ENCODE measurements at places on chromosomes 5 and 9.

DNA sequence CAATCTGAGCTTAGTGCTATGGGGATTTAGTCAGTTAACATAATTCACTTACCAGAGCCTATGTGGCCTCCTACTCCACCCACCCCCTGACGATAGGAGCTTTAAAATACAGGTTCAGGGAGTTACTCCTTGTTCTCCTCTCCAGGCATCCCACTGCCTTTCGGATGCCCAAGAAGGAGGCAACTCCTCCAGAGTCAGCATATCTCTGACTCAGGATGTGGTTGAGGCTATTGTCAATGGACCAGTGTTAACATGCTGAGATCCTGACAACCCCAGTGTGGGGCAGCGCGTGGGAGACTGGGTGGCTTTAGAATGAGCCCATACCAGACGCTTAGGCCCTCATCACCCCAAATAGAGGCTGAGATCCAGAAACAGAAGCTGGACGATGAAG lies 27.4 kb downstream of the BICD2 start:
- DNase-seq, result no peak

- DNase-seq, result no peak
Observed at GRCh38 chr5:62139741-62140140, 166.3 kb upstream of the KIF2A start.

DNA sequence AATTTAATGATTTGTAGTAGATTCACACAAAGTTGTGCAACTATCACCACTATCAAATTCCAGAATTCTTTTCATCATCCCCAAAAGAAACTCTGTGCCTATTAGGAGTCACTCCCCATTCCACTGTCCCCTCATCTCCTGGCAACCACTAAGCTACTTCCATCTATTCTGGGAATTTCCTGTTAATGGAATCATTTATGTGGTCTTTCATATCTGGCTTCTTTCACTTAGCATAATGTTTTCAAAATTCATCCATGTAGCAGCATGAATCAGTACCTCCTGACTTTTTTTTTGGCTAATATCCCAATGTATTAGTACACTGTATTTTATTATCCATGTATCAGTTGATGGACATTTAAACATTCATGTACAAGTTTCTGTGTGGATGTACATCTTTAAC lies 157.6 kb downstream of the TTC39B start:
- no peak for DNase-seq

DNA sequence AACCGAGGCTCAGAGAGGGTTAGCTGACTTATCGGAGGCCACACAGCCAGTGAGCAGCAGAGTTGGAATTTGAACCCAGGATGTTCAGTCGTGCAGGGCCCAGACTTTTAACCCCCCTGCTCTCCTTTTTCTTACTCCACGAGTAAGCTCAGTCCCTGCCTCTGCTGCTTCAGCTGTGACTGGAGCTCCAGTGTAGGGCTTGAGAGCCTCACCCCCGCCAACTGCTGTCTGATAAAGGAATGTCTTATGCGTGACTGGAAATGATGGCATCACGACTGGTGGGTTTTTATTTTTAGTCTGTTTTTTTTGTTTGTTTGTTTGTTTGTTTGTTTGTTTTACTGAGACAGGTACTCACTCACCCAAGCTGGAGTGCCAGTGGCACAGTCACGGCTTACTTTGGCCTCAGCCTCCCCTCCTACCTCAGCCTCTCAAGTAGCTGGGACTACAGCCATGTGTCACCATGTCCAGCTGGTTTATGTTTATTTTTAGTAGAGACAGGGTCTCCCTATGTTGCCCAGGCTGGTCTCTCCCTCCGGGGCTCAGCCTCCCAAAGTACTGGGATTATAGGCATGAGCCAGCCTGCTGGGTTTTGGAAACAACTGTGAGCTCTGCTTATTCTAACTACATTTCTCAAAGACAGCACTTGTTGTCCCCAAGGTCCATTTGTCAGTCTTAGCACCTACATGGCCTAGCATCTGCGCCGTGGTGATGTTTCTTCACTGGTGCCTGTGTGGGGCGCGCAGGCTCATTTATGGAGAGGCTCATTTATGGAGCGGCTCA lies 52.5 kb upstream of the NCS1 start:
- no peak for DNase-seq

DNA sequence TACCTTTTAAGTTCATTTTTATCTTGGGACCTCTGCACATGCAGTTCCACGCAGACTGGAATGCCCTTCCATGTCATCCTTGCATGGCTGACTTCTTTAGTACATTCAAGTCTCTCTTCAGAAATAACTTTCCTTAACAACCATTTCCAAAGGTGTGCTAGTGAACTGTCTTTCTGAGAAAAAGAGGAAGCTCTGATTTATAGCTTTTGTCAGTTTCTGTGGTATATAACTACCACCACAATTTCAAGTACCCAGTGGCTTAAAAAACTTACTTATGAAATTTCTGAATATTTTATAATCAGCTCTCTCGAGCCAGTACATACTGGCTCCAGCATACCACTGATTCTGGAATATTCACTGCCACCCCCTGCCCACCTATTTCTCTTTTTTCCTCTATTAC lies 1613.8 kb downstream of the MAT2B start:
- DNase-seq, result no peak

DNA sequence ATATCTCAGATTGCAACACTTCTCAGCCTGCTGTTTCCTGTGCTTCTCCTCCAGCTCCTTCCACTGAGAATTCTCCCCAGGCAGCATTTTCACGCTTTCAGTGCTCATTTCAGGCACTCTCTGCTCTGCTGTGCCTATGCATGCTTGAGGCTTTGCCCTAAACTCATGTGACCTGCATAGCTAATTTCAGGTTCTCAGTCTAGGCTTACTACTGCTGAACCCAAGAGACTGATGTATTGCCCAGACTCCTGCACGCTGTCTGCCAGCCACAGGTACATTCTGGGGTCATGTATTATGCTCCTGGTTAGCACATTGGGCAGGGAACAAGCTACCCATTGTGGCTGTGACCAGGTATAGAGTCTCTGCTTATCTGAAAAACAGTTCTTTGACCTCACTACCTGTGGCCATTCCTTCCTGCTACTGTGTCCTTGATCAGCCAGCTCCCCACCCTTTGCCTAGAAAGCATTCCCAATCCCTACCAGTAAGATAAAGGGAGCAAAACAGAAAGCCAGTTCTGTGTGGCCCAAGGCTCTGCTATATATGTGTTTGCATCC lies 34.7 kb downstream of the PIP5K1B start:
- DNase-seq, result no peak

GRCh38 chr5:50969151-50970031 lies 303.0 kb downstream of the PARP8 start:
- peak; percentile 31 for DNase-seq

- DNase-seq, result peak; percentile 17
Observed at GRCh38 chr5:56358703-56359681, 125.9 kb upstream of the ANKRD55 start.

- DNase-seq, result no peak
Observed at GRCh38 chr5:43427306-43427705, 15.1 kb upstream of the CCL28 start.

GRCh38 chr5:72852356-72852755 lies 35.9 kb downstream of the TNPO1 start:
- no peak for DNase-seq

DNA sequence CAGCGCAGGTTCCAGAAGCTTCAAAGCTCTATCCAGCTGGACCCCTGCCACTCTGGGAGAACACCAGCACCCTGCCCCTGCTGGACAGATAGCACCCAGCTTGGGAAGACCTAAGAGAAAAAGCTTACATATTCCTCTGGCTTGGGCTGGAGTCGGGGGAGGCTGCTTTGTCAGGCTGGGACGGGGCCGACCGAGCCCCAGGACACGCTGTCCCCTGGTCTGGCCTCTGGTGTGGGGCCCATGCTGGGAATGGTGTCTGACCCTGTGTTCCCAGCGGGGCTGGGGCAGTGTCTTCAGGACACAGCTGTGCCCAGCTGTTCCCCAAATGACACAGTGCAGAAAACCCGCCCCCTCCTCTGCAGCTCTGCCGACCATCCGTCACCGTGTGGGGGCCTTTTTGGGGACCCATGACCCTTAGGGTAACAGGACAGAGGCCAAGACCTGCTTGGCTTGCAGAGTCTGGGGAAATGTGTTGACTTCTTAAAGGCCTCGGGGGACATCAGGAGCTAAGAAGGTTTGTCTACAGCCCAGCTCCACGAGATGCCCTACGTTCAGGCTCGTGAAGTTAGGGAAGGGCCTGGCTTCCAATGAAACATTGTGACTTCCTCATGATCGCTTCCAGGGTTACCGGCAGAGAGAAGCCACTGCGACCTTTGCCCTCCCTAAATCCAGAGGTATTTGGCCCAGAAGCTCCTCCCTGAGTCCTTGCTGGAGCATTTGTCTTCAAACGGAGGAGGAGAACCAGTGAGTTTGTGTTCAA lies 20.4 kb upstream of the SLC2A6 start:
- no peak for DNase-seq

DNA sequence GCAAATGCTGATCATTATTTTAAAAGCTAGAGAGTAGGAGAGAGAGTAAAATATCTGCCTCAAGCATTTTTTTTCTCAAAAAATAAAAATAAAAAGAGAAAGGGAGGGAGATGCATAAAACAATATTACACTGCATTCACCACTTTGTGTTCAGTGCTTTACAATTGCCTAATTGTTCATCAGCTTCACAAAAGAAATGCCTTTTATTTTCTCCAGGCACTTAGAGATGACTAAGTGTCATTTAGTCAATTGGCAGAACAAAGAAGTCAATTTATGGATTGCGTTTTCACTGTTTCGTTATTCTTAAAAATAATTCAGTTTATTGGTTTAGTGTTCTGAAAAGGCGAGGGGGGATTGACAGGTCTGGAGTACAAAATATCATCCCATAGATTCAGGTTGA lies 232.5 kb upstream of the CCNH start:
- no peak for DNase-seq

DNA sequence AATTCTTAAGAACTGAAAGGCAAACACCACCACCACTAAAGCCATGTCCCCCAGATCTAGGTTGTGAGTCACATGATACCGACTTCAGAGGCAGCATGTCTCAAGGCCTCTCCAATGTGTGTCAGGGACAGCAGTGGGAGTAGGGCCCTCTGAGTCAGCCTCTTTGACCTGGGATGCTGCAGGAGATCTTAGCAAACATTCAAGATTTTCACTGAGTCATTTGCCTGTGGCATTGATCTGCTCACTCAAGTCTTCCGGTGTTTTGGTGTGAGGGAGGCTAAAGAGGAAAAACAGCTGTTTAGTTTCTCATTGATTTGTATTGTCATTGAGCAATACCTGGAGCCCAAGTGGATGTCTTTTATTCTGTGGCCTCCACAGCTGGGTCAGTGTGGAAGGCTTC lies 36.1 kb downstream of the TMC1 start:
- peak; percentile 82 for DNase-seq

DNA sequence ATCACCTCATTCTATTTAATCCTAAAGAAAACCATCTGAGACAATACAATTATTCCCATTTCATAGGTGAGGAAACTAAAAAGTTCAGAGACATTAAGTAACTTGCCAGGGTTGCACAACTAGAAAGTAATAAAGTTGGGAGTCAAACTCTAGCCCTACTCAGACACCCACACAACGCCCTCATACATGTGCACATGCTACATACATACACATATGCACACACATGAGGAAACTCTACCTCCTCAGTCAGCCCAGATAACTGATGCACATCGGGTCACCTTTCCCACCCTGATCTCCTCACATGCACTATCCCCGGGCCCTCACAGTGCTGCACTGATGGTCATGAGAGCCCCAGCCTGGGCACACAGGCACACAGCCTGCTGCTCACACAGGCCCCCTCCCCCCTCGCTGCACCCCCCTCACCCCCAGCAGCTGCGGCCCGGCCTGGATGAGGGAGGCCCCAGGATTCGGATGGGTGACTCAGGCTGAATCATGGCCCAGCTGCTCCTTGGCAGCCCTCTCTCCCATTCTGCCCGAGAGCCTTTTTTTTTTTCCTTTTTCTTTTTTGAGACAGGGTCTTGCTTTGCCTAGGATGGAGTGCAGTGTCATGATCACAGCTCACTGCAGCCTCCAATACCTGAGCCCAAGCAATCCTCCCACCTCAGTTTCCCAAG lies 5.0 kb upstream of the GPRIN1 start:
- peak; percentile 89 for DNase-seq

DNA sequence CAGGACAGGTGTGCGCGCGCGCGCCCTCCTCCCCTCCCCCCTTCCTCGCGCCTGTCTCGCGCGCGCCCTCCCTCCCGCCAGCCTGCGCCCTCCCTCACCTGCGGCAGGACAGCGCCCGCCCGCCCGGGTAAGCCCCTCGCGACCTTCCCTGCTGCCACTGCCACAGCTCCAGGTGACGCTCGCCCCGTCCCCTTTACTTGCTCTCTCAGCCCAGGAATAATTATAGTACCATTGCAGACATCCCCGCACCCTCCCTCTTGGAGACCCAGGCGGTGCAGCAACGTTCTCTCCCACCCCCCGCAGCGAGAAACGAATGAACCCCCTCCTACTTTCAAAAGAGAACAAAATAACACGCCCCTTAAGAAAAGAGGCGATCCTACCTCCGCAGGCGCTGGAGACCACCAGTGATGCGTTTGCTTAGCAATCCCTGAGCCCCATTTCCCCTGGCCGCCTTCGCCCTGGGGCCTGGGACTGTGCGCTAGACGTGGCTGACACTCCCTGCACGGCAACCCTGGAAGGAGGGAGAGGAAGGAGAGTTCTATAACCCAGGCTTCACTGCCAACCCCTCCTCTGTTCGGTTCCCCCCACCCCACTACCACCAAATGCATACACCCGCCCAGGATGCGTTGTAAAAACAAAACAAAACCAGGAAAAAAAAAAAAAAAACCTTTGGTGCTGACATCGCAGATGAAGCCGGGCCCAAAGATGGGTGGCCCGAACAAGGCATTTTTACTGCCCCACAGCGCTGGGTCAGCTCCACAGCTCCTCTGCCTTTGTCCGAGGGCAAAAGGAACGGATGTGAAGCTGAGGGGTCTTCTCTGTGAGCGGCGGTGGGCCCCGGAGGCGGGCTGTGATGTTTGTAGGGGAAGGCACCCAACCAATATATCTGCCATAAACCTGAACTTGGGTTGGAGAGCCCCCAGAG lies 5.6 kb upstream of the PURA start:
- peak; percentile 35 for DNase-seq

- no peak for DNase-seq
Observed at GRCh38 chr5:99587983-99588382, 659.2 kb upstream of the CHD1 start.

DNA sequence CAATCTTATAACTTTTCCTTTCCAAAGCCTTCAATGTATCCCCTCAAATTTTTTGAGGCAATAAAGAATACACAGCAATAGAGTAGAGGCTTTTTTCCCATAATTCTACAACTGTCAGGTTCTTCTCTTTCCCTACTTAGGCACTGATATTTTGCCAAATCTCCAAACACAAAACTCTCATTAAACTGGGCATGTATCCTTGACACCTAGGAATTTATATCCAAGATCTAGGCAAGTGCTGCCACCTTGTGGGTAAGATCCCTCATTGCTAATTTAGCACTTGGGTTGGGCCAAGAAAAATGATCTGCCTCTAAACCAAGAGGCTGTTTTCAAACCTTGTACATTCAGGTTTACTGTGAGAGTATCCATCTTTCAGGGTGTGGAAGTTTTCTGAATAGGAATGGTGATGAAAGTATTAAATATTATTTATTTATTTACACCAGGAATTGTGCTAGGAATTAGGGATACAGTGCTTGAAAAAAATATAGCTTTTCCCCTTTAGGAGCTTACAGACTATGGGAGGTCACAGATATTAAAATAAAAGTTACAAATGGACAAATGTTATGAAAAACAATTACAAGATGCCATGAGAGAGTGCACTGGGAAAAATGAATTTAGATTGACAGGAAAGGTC lies 17.6 kb downstream of the TSTD2 start:
- peak; percentile 70 for DNase-seq
